ENCODE measurements at places on chromosomes 2 and 18.

- DNase-seq = no peak
These were observed 125.6 kb upstream of the PKDCC start for GRCh38 chr2:41922177-41922576.

- DNase-seq = no peak
These were observed 9.8 kb upstream of the ZNF512 start for GRCh38 chr2:27572998-27573429.

DNA sequence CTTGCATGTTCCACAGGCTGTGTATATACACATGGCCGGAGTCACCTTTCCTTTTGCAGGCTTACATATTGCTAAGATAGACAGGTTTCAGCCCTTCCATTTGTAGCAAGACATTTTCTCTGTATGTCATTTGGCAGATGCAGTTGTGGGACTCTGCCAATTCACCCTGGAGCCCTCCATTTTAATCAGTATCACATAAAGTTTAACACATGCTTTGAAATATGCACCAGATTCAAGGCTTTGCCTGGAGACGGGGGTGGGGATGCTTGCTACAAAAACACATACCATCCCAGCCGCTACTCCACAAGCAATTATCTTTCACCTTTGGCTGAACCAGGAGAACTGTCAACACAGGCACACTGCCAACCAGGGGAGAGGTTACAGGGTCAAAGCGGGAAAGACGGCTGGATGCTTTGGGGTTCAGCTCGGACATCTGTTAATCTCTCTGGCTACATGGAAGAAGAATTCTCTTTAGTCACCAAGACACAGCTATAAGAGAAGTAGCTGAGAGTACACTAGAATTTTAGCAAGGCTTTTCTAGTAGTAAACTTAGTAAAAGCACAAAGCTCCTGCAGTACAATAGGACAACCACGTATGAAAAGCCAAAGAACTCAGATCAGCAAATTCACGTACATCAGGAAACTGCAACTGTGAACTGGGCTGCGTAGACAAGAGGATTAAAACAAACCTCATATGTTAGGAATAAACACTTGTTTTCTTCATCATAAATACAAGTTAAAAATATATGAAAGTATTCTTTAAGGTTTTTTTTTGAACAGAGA lies 130.9 kb downstream of the EXOC6B start:
- no peak for DNase-seq

- DNase-seq = no peak
These were observed 9.2 kb upstream of the ALPP start for GRCh38 chr2:232369126-232369951.

- DNase-seq = no peak
These were observed 34.3 kb upstream of the ATP6V1B1 start for GRCh38 chr2:70901227-70902066.

GRCh38 chr2:134268265-134268664 lies 14.4 kb downstream of the MGAT5 start:
- DNase-seq = no peak

GRCh38 chr2:86301009-86301408 lies 36.4 kb downstream of the REEP1 start:
- DNase-seq = no peak

DNA sequence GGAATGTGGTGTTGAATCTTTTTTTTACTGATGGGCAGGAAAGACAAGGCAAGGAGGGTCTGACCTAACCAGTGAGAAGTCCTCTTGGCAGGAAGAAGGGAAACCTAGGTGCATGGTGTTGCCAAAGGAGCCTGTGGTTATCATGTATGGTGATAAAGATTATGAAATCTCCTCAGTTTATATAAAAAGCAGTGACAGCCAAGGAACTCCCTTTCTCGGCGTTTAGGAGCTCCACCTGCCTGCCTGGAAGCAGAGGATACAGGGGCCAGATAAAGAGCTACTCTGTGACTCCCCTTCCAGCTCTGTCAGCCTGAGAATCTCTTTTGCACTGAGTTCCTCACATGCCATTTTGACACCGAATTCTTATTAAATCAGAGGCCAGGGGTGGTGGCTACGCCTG lies 26.1 kb downstream of the COLEC12 start:
- no peak for DNase-seq

All from iPS DF 19.7 (cell line).